Amniotic stem cell (primary cell): ENCODE measurements at places on chromosomes 1 and 21.
A peak's percentile ranks its signal among the peaks of the same experiment; 100 is the strongest.

DNA sequence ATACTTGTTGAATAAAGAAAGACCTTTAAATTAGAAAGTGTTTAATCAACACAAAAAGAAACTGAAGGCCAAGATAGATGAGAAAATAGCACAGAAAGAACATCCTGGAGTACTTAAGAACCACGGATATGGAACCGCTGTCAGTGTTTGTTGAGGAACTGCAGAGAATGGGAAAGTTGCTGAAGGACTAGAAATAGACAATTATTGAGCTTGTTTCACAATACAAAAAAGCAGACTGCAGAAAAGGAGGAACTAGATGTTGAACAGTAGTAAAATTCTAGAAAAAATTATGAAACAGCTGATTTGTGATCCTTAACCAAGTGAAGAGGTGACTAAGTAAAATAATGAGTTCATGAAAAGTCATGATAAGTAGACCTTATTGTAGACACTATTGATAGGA, 29.7 kb downstream of the MYSM1 start:
- no peak for DNase-seq

GRCh38 chr1:4081806-4082711, 182.0 kb upstream of the C1orf174 start:
- no peak for DNase-seq

- no peak for DNase-seq
These were observed 81.8 kb downstream of the AJAP1 start for GRCh38 chr1:4736254-4736653.

GRCh38 chr1:206503591-206504362, 3.6 kb upstream of the RASSF5 start:
- peak; percentile 53 for DNase-seq

- no peak for DNase-seq
These were observed 3.4 kb upstream of the LAMB3 start for GRCh38 chr1:209655411-209656231.

GRCh38 chr1:168387781-168388760, 107.4 kb downstream of the TBX19 start:
- DNase-seq: no peak

DNA sequence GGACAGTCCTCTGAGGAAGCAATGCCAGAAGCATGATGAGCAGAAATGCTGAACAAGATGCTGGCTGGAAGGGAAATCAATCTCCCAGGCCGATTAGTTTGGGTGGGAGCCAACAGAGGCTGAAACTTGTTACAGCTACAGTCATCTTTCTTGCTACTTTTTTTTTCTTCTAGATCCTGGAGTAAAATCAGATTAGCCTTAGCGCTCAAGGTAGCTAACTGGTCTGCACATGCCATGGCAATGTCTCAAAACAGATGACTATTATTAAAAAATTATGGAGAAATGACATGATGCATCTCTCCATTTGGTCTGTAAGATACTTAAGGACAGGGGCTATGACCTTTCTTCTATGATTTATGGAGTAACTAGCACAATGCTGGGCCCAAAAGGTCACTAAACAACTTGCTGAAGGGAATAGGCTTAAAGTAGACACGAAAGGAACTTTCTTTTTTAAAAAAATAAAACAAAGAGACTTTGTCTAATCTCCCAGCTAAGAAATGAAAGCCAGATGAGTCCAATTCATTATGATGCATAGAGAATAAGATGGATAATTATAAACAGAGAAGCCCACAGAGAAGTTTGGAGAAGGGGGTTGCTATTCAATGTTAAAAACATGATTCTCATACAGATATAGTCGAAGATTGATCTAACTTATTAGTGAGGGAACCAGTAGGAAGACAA, 42.5 kb downstream of the UTP25 start:
- no peak for DNase-seq

DNA sequence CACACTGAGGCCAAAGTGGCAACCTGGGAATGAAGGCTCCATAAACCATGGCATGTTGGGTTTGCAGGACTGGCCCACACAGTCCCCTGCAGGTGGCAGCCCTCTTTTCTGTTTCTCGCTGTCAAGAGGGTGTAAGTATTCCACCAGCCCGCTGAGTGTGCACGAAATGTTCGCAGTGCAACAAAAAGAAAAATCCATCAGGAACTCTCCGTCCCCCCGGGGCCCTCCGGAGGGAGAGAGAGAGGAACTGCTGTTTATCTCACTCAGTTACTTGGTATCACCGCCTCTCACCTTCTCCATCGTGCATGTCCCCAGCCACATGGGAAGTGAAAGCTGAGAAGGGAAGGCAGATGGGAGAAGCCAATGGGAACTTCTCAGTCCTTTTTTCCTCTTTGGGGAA, 38.3 kb downstream of the NCF2 start:
- DNase-seq: no peak

DNA sequence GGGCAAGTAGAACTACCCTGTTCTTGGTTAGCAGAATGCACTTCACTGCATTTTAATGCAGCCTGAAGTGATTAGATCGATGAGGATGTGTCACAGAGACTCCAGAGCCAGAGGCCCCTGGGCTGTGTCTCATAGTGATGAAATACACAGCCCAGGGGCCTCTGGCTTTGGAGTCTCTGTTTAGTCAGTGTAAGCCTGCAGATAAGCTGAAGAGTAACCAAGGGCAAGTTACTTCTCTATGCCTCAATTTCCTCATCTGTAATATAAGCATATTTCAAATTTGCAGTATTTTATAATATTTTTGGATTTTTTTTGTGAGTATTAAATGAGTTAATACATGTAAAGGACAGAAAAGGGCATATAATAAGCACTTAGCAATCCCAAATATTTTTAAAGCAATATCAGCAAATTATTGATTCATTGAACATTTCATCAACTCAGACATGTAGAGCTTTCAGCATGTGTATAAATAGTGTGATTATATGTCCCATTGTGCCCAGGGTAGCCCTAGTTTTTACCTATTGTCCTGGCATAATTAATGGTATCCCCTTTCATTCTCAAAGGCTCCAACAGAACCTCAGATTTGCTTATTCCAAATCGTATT, 23.6 kb upstream of the APOBEC4 start:
- DNase-seq: peak; percentile 47

- DNase-seq: no peak
These were observed 13.2 kb downstream of the S100A7A start for GRCh38 chr1:153429266-153430165.

DNA sequence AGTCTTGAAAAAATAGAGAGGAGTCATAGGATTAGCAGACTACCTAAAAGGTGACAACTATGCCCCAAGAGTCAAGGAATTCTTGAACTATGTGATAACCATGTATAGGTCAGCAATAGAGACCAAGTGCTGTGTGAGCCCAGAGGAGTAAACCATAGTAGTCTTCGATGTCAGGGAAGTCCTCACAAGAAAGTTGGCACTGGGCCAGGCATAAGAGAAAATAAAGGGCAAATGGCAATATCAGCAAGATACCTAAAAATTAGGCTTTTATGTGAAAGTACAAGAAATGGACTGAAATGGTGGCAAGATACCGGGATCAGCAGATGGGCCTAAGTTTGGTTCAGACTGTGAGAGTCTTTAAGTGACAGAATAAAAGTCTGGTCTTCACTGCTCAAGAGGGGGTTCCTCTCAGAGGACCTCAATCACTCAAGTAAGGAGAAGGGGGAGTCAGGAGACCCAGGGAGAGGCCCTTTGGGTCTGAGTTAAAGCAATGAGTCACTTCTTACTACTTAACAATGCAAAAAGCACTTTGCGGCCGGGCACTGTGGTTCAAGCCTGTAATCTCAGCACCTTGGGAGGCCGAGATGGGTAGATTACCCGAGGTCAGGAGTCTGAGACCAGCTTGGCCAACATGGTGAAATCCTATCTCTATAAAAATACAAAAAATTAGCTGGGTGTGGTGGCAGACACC, 95.0 kb downstream of the TEX35 start:
- no peak for DNase-seq

DNA sequence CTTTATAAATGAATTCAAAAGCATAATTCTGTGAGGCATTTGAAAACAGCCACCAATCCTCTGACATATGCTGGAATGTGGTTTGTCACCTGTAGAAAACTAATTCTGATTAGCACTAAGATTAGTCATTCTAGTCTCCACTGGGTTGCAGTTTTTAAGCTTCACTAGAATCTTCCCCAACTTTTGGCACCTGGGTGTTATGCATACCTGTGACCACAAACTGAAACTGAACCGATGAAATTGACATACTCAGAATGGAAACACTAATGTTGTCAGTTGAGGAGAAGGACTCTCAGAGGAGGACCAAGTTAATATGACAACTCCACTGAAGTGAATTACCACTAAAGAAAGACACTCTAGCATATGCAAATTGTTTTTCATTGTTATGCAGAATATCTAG, 285.8 kb upstream of the NEGR1 start:
- DNase-seq: no peak

DNA sequence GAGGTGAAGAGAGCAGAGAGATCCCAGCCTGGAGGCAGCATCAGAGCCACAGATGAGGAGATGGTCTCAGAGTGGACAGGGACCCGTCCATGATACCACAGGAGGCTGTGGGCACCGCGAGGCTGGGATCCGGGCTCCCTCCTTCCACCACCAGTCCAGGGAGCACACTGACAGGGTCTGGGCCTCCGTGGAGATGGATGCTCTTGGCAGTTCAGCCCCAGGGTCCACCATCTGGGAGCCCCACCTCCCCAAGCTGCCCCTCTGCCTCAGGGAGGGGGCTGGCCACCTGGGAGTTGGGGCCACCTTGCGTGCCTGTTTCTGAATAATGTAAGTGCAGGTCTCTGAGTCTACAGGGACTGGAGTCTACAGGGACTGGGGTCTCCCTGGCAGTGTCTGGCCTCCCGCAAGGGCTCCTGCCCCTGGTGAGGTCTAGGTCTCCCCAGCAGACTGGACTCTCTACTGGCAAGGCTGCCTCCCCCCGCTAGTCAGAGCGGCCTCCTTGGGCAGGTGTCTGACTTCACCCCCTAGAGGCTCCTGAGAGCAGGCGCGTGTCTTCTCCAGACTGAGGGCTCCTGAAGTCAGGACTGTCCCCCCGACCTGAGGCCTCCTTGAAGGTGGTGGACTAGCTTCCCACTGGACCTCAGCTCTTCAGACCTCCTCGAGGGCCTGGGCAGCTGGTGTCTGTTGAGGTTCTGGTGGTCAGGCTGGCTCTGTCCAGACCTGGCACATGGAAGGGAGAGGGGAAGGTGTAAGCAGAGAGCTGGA, 218.5 kb downstream of the PTPRU start:
- DNase-seq: no peak

DNA sequence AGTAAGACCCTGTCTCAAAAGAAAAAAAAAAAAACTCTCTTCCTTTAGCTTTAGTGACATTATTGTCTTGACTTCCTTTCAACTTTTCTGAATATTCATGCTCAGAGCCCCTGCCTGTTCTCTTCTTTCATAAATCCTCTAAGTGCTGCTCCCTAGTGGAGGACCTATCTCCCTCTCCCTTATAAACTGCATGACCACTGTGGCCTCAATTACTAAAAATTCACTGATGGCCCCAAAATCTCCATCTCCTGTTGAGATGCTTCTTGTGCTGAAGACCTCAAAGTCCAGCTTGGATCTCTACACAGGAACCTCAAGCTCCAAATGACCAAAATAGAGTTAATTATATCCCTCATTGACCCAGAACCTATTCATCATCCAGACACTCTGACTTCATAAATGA, 7.8 kb downstream of the ITLN1 start:
- DNase-seq: no peak

GRCh38 chr1:169361281-169361680, 6.3 kb downstream of the NME7 start:
- no peak for DNase-seq

GRCh38 chr21:27323331-27323730, 356.4 kb upstream of the ADAMTS5 start:
- DNase-seq: no peak

DNA sequence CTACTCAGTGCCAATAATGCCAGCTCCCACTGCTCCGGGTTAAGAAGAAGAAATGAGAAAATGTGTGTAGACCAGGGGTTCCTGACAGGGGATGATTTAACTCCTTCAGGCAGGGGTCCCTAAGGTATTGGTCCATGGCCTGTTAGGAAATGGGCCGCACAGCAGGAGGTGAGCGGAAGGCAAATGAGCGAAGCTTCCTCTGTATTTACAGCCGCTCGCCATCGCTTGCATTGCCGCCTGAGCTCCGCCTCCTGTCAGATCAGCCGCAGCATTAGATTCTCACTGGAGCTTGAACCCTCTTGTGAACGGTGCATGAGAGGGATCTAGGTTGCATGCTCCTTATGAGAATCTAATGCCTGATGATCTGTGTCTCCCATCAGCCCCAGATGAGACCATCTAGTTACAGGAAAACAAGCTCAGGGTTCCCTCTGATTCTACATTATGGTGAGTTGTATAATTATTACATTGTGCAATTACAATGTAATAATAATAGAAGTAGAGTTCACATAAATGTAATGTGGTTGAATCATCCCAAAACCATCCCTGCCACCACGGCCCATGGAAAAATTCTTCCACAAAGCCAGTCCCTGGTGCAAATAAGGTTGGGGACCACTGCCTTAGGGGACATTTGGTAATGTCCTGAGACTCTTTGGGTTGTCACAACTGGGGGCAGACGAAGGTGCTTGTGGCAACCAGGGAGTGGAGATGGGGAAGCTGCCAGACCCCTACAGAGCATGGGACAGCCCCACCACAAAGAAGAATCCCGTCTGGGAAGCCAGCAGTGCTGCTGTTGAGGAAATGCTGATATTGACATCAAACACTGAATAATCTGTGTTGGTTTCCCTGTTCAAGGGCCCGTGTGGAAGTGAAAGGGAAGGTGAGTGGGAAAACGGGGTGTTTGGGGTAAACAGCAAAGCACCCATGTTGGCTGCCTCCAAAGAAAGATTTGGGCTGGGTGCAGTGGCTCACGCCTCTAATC, 60.8 kb downstream of the DHRS3 start:
- DNase-seq: no peak

GRCh38 chr21:32340863-32341848, 42.5 kb downstream of the MRAP start:
- DNase-seq: no peak

- DNase-seq: no peak
These were observed 25.3 kb downstream of the PLEKHA6 start for GRCh38 chr1:204334455-204334854.

- DNase-seq: no peak
These were observed 29.8 kb downstream of the C1orf116 start for GRCh38 chr1:207002724-207003146.

DNA sequence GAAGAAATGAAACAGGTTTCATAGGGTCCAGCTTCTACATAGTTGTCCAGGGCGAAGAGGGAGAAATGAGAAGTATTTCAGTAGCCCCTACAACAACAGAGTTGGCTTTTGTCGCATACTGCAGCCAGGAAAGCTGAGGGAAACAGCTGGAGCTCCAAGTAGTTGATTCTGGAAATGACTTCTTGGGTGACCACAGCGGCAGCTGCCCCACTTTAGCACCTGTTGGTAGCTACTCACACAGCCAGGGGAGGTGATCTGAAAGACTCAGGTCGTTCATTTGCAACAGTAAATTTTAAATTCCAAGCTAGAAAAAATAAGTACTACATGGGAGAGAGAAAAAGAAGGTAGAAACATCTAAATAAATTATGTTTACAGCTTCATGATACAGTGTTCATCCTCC, 2.3 kb downstream of the TTC13 start:
- no peak for DNase-seq

GRCh38 chr1:221926441-221926840, 184.6 kb upstream of the DUSP10 start:
- no peak for DNase-seq

- DNase-seq: no peak
These were observed 3.4 kb upstream of the ECE1 start for GRCh38 chr1:21293537-21294265.

- DNase-seq: no peak
These were observed 20.9 kb downstream of the TMED5 start for GRCh38 chr1:93159337-93159736.
